ENCODE measurements at places on chromosomes 16 and 17.

- DNase-seq = no peak
Observed at GRCh38 chr17:56230660-56231059, 77.4 kb downstream of the ANKFN1 start.

DNA sequence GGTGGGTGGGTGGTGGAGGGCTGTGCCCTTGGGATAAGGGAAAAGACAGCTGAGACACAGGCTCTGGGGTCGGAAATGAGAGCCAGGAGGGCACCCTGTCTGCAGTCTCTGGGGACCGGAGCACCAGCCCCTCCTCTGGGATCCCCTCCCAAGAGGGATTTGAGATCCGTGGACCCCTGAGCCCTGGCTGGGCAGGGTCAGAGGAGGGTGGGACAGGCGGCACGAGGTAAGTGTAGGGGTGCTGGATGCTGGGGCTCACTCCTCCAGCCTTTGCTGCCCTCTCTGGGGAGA is 425 bp downstream of the SGSH start:
- no peak for DNase-seq

- DNase-seq = no peak
Observed at GRCh38 chr16:31268033-31268365, 8.2 kb downstream of the ITGAM start.

DNA sequence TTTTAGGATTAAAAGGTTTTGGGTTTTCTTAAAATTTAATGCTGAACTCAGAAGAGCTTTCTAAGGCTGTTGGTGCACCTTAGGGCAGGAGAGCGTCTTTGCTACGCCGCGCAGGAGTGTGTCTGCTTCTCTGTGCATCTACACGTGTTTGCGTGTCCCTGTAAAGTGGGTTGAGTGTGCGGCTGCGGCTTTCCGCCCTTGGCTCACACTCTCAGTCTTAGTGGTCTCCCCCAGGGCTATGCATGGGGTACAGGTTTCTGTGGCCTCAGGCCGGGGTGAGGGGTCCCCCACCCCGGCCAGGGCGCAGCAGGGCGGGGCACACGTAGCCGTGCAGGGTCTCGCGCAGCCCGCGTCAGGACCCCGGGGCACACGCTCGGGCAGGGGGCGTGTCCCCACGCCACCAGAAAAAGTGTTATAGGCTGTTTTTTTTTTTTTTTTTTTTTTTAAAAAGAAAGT is 727 bp upstream of the TENT4B start:
- DNase-seq = peak; percentile 46

DNA sequence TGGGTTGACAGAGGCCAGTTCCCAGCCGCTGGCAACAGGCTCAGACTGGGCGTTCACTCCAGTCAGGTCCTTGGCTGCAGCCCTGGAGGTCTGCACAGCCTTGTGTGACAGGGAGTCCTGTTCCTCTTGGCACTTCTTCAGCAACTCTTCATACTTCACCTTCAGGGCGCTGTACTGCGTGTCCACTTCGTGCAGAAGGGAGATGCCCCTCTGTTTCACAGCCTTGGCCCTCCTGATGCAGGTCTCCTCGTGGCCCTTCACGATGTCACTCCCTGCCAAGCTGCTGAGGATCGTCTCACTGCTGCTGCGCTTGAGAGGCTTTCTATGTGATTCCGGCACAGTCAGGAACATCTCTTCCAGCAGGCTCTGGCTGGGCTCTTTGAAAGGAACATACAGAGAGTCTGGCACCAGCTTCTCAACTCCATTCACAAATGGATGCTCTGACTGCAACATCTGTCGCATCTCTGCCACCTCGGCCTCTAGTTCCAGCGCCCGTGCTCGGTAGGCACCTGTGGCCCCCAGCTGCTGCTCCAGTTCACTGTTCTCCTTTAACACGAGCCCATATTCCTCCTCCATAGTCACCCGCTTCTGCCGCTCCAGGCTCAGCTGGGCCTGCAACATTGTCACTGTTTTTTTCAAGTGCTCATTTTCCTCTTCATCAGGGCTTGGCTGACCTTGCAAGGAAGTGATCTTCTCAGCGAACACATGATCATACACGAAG is 27.2 kb downstream of the CDR2 start:
- DNase-seq = no peak

GRCh38 chr16:6020162-6020985 is 922.8 kb upstream of the EEF2KMT start:
- no peak for DNase-seq

Data from T follicular helper cell (primary cell).